Activated CD8-positive, alpha-beta memory T cell treated with anti-CD3 and anti-CD28 coated beads for 1 hour (primary cell): ENCODE measurements at places on chromosomes 5 and 9.

- no peak for DNase-seq
These were observed 390.3 kb downstream of the PDE4D start for GRCh38 chr5:59503220-59503619.

- no peak for DNase-seq
These were observed 693.8 kb downstream of the DNAH5 start for GRCh38 chr5:13250464-13251291.

- DNase-seq: no peak
These were observed 96.6 kb downstream of the LHX2 start for GRCh38 chr9:124108216-124108615.

DNA sequence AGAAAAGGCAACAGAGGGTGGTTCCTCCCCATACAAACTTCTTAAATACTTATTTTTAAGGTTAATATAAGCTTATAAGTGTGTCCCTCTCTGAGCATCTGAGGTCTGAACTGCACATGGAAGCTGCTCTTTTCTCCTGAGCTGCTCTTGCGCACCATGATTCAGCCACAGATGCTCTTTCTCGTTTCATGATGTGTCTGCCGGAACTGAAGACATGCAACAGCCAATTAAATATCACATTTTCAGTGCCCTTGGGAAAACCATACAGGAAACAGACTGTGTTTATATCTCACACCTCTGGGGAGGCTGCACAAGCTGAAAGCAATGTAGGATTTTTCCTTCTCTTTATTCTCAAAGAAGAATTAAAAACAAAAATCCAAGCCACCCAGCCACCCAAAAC, 96.8 kb upstream of the NREP start:
- no peak for DNase-seq

DNA sequence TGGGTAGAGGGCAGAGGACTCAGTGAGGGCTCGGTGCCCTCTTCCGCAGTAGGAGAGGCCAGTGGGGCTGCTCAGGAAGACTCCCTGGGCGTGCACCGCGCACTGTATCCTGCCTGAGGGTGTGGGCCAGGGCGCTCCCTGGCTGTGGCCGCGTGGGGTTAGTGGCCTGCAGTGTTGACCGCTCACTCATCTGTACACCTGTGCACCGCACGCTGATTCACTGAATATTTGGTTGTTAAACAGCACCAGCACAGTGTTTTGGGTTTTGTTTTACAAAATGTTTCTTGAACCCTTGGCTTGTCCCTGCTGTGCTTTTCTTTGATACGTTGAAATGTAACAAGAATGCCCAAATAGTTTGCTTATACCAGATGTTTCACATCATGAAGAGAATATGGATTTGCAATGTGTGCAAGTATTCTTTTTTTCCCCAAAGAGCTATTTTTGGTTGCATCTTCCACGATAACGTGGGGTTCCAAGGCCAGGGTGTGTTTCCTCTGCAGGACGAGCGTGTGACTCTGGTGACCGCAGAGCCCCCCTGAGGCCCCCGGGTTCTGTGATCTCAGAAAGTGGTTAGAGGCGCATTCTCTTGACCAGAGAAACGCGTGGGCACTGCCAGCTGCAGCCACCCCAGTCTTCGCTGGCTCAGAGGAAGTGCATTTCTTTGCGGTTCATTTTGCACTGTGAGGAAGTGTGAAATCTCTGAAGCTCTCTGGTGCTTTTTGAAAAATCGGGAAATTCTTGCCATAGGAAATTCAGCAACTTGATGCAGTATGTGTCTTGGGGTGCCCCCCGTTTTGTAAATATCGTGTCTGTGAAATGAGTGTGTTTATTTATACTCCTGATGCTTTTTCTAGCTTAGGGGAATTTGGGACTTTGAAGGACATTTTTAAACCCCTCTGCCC, 46.9 kb downstream of the AHRR start:
- DNase-seq: no peak

GRCh38 chr5:132456296-132456986, 34.1 kb downstream of the IRF1 start:
- DNase-seq: peak; percentile 44

DNA sequence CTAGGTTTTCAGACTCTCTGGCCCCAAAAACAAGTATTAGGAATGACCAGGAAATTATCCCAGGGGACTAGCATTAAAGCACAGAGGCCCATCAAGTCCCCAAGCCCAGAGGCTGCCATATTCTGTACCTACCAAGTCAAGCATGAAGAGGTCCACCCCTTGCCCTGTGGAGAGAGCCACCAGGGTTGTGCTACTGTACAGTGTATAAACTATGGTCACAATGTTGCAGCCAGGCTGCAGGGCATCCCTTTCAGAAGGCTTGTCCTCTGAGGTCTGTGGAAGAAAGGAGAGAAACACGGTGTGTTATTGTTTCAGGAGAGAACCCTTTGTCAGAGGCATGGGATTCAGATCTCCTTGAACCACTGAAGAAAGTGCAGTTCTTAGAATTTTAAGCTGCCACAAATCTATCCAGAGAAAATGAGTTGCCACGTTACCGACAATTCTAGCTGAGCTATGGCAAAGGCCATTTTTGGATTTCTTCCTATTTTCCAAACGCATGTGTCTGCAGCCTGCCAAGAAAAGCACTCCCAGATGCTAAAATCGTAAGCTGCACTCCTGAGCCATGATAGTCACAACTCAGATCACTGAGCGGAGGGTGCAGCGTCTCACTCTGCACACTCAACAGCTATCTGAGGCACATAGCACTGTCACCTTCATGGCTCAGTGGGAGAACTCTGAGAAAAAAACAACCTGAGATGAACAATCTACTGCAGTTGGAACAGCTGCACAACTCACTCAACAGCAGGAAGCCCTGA, 45.5 kb upstream of the SPATA31E1 start:
- DNase-seq: no peak

- no peak for DNase-seq
These were observed 32.1 kb downstream of the FOXI1 start for GRCh38 chr5:170137694-170138214.

GRCh38 chr9:120692901-120693699, 21.2 kb downstream of the MEGF9 start:
- no peak for DNase-seq

GRCh38 chr5:16701134-16702099, 84.6 kb upstream of the RETREG1 start:
- no peak for DNase-seq

DNA sequence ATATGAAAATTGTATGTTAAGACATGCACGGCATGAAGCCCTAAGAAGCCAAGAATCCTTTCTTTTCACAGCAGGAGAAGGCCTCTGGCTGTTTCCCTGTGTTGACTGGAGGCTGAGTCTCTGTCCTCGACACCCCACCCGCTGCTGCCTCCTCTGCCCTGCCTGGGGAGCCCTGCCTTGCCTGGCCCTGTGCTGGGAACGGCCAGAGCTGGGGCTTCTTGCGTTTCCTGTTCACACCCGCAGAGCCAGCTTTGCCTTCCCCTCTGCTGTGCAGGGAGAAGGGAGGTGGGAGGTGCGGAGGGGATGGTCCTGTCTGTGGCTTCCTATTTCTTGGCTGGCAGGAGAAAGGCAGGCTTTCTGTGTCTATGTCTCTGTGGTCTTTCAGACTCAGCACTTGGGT, 6.9 kb upstream of the GMCL2 start:
- DNase-seq: no peak

GRCh38 chr9:80125731-80126264, 554.0 kb downstream of the TLE4 start:
- no peak for DNase-seq

DNA sequence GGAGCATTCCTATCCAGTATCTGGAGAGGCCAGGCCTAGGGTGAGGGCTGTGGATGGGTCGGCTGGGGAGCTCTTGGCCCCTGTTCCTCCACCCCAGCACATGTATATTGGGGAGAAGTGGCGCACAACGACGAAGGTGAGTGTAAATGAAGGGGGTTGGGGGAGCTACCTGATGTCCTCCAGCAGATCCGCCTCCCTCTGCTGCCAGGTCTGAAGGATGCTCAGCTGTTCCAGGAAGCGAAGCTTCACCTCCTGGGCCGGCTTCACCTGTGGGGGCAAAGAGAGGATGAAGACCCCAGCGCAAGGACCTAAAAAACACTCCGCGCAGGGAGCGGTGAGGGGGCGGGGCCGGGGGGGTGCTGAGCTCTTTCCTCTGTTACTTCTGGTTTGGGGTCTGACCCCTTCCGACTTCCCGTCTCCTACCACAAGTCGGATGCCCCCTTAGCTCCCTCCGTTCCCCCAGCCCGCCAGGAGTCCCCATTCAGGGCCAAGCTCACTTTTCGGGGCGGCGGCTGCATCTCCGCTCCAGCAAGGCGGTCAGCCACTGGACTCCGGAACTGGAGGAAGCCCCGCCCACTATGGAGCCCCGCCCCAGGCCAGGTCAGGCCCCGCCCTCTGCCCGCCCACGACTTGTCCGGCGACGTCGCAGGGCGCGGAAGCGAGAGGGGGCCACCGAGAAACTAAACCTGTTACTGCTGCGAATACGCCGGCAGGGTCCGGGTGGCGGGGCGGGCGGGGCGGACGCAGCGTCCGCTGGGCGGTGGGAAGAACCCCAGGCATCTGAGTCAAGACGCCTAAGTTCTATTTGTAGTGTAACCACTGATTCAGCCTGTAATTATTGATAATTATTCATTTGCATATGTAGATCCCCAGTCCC, at the start of gene FCHSD1:
Gene FCHSD1 (minus strand): TSS at position 568 of the 877 bp plus-strand sequence. CDS start 50 bp downstream, at position 518.
- DNase-seq: no peak

GRCh38 chr5:62268234-62268633, 37.8 kb upstream of the KIF2A start:
- no peak for DNase-seq

GRCh38 chr5:160272264-160272663, 40.1 kb downstream of the CCNJL start:
- DNase-seq: no peak

DNA sequence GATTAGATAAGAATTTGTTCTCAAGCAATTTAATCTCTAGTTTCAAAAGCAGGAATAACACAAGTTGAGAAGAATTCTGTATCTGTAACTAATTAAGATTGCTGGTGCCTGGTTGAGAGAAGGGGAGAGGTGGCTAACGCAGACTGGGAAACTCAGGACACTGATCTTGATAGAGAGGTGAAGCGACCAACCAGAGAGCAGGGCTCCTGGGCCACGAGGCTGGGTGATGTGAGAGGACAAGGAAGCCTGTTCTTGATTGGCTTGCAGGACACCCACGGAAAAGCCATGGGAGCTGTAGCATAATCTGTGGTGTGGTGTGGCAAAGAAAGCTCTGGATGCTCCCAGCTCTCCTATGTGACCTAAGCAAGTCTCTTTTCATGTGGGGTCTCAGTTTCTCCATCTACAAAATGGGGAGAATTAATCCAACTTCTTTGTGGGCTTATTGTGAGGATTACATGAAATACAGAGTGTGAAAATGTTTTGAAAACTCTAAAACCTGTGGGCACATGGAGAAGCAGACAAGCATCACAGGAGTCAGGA, 594.1 kb upstream of the BRINP1 start:
- no peak for DNase-seq

DNA sequence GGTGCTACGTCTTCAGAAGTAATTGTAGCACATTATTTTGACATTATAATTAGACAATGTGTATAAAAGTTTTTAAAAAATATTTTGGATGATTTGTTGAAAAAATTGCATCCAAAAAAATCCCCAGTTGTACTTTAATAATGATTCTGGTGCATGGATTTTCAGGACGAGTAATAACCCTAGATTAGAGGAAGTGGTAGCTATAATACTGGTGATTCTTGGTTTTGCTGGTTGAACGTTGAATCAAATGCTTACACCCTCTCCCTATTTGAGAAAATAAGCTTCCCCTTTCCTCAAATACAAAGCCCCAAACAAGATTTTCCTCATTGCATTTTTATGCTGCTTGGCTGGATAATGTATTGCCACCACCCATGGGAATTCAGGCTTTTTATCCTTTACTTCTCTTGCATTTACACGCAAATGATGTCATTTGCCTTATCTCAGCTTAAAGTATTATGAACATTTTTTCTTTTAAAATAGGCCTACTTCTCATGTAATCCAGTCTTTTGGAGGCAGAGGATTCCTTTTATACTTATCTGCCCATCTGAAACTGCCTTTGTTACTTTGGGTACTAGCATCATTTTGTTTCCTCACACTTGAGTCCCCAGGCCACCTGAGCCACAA, 86.3 kb downstream of the UBE2R2 start:
- no peak for DNase-seq

DNA sequence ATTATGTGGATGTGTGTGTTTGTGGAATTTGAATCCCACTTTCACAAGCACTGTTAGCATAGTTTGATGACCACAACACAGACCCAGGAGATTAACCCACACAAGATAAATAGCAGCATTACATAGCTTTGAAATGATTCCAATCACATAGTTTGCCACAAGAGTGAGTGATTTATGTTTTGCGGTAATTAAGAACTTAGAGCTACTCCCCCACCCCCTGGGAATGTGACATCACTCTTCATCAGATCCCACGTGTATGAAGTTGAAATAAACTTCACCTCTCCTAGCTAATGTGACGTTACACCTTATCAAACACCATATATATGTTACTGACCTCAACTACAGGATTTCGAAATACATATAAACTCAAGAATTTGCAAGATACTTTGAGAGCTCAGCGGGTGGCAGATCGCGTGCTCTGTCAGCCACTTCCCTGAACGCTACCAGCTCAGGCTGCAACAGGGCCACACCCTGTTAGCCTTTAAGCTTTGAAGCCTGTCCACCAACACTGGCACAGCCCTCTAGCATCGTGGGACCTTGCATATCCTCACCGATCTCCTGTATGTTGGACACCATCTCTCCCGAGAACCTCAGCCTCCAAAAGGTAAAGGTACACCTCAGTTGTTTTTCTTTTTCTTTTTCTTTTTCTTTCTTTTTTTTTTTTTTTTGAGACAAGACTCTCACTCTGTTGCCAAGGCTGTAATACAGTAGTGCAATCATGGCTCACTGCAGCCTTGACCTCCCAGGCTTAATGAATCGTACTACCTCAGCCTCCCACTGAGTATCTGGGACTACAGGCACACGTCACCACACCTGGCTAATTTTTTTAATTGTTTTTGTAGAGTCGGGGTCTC, 1.7 kb upstream of the AGTPBP1 start:
- no peak for DNase-seq

- no peak for DNase-seq
These were observed 19.4 kb upstream of the DEPDC1B start for GRCh38 chr5:60719329-60719728.

DNA sequence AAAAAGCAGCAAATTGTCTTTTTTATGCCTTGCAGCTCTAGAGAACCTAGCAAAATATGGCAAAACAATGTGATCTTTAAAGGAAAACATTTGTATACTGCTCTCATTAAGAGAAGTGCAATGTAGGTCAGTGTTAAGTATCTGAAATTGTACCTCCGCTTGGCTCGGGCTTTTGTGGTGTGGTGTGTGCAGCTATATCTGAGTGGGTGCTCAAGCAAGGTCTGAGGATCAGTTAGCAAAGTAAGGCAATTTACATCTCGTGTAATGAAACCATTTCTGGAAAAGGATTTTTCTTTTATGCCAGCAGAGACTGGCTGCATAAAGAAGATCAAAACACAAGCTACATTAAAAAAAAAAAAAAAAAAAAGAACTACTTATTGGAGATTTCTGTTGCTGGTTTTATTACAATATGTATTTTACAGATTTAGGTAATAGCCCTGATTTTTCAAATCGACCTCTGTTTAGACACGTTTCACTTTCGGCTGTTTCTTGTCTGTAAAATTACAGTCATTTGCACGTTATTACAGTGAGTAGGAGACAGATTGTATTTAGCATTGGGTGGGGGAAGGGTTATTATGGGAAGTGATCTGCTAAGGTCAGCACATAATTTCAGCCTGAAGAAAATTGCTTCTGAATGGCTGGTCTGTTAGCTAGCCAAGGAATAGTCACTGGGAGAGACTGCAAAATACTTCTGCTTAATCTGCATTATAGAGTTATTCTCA, 7.9 kb upstream of the ZNF608 start:
- no peak for DNase-seq
